Glutamatergic neuron (in vitro differentiated cells): ENCODE measurements at places on chromosomes 5 and 9. TPM values are rescaled to one million over a fixed set of nuclear protein-coding genes. Genes with fewer than 3 reads are reported as not detected.
A peak's percentile ranks its signal among the peaks of the same experiment; 100 is the strongest.

Gene KCNN2
- 2.3 TPM for total RNA-seq

Gene TTC39B
- total RNA-seq = 3.1 TPM

Gene SLC9A3
- total RNA-seq = 1.1 TPM

GRCh38 chr5:108917596-108917995 lies 169.9 kb downstream of the FER start:
- no peak for DNase-seq

GRCh38 chr5:100827481-100827889 lies 75.6 kb downstream of the ST8SIA4 start:
- no peak for DNase-seq

DNA sequence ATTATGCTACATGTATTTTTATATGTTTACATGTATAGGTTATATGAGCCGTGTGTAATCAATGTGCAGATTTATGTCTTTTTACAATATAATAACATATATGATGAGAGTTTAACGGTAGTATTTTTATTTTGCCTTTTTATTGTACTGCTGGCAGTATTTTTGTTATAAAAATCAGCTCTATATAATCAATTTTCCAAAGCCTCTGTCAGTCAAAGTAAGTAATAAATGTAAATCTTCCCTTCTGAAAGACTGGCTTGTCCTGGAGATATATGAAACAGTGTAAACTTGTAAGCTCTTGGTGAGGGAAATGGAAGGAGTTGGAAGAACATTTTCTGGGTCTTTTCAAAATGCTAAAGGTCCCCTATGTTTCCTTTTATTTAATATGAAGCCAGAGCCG lies 173.8 kb downstream of the SSBP2 start:
- no peak for DNase-seq

- DNase-seq = no peak
These were observed 61.4 kb downstream of the LMX1B start for GRCh38 chr9:126675147-126675467.

DNA sequence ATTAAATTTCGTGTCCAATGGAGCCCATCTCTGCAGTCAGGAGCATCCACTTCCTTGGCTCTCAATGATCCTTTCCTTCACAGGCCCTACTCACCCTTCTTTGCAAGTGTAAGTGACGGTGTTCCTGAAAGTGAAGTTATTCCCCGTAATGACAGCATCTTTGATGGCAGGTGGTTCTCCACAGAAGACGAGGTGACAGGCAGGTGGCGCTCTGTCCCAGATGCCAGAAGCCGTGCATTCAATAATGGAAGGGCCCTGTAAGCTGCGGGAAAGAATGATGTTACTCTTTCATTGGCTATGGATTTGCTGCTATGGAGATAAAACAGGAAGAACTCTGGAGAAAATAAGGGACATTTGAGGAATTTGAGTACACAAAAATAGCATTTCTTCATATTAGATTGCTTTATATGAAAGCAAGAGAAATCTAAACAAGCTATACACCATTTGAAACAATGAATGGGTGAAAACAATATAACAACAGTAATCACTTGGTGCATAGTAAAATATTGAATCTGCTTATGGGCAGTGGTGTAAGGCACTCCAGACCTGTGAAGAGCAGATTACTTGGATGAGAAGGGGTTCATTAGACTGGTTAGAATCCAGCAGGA lies 89.9 kb upstream of the TXNDC8 start:
- peak; percentile 76 for DNase-seq
